ENCODE measurements at places on chromosomes 2 and 18. TPM values are rescaled to one million over a fixed set of nuclear protein-coding genes. Genes with fewer than 3 reads are reported as not detected.

The MTHFD2 gene
- polyA plus RNA-seq: 35.8 TPM

The C2orf66 gene
- not detected for polyA plus RNA-seq

The LAMA1 gene
- 0.52 TPM for polyA plus RNA-seq

The TXNL4A gene
- polyA plus RNA-seq: 75.2 TPM

The CYBRD1 gene
- 9.4 TPM for polyA plus RNA-seq

The RAB3GAP1 gene
- polyA plus RNA-seq: 12.5 TPM

The MYO3B gene
- polyA plus RNA-seq: not detected

The CD28 gene
- polyA plus RNA-seq: 2.3 TPM

The CCDC121 gene
- 3.5 TPM for polyA plus RNA-seq

The MC4R gene
- 0.05 TPM for polyA plus RNA-seq

The LOXHD1 gene
- polyA plus RNA-seq: 0.22 TPM

The KCNIP3 gene
- polyA plus RNA-seq: 0.59 TPM

The SATB2 gene
- polyA plus RNA-seq: 0.50 TPM

The PCARE gene
- polyA plus RNA-seq: not detected

The LYG2 gene
- not detected for polyA plus RNA-seq

The LIPG gene
- 0.24 TPM for polyA plus RNA-seq

The KYNU gene
- polyA plus RNA-seq: 13.8 TPM

The MARCO gene
- 10.0 TPM for polyA plus RNA-seq

The CFAP210 gene
- polyA plus RNA-seq: 0.09 TPM

The FKBP1B gene
- 2.6 TPM for polyA plus RNA-seq

The NHEJ1 gene
- 7.8 TPM for polyA plus RNA-seq

The NOL4 gene
- polyA plus RNA-seq: 0.06 TPM

The AKAIN1 gene
- not detected for polyA plus RNA-seq

The IKZF2 gene
- 0.50 TPM for polyA plus RNA-seq

The SLC9A2 gene
- 0.02 TPM for polyA plus RNA-seq

The DOK1 gene
- 41.7 TPM for polyA plus RNA-seq

The CCBE1 gene
- 0.11 TPM for polyA plus RNA-seq

The TUBA3E gene
- polyA plus RNA-seq: not detected

The VWA3B gene
- polyA plus RNA-seq: 0.02 TPM

Data from spleen (tissue), 13 donors.